ENCODE measurements at places on chromosomes 12 and 14.

DNA sequence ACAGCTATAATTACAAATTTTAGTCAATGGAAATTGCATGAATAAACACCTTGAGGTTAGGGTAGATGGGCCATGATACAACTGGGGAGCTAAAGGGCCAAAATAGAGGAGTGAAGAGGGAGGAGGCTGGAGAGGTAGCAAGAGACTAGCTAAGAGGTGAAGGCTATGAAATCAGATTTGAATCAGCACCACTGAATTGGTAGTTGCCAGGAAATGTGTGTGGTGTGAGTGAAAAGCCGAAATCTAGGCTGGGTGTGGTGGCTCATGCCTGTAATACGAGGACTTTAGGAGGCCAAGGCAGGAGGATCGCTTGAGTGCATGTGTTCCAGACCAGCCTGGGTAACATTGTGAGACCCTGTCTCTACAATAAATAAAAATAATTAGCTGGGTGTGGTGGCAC lies 22.7 kb downstream of the YY1 start:
- DNase-seq = no peak

DNA sequence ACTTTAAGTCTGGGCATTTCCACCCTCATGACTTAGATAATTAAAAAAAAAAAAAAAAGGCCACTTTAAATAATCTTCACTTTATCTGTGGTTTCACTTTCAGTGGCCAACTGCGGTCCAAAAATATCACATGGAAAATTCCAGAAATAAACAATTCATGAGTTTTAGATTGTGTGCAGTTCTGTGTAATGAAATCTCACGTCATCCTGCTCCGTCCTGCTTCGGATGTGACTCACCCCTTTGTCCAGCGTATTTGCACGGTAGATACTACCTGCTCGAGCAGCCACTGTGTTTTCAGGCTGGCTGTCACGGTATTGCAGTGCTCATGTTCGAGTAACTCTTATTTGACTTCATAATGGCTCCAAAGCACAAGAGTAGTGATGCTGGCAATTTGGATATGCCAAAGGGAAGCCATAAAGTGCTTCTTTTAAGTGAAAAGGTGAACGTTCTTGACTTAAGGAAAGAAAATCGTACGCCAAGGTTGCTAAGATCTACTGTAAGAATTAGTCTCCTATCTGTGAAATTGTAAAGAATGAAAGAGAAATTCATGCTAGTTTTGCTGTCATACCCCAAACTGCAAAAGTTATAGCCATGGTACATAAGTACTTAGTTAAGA lies 2.4 kb downstream of the E2F7 start:
- no peak for DNase-seq

DNA sequence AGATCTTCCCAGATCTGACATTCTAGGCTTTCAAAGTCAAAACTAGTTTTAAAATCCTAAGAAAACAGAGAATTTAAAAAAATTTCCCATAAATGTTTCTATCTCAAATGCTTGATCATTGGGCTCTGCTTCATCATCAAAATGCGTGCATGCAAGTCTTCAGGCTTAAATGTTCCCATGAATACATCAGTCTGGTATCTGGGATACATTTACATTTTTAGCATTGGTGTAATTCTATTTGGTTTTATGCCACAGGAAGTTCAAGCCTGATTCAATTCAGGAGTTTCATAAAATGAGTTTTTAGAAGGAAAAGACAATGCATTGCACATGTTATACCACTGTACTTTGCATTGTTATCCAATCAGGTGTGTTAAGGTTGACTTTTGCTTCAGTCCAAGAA lies 336.4 kb downstream of the PCNX1 start:
- DNase-seq = no peak

DNA sequence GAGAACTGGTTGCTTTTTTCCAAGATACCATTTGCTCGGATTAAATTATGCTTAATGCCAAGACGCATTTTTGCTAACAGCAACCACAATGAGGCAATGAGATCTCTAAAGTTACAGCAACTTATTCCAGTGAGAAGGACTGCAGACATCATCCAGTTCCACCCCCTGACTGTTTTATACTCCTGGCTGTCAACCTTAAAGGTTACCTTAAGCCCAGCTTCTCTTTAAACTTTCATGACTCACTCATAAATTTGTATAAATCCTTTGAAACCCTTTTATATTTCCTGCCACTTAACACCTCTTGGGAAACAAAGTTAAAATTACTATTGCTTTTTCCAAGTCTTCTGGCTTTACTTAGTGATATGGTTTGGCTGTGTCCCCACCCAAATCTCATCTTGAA lies 80.2 kb downstream of the TMTC1 start:
- no peak for DNase-seq

DNA sequence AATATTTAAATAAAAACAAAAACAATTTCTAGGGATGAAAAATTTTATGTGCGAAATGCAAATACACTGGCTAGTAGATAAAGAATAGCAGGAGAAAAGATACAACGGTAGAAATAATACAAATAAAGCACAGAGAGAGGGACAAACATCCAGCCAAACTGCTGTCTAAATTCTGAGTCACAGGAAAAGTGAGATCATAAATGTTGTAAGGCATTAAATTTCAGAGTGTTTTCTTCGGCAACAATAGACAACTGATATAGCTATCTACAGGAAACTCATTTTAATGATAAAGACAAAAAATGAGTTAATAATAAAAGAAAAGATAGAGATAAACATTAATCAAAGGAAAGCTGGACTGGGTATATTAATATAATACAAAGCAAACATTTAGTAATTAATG lies 122.2 kb downstream of the NTS start:
- no peak for DNase-seq

- no peak for DNase-seq
Observed at GRCh38 chr14:32941668-32942065, 3.0 kb downstream of the NPAS3 start.

DNA sequence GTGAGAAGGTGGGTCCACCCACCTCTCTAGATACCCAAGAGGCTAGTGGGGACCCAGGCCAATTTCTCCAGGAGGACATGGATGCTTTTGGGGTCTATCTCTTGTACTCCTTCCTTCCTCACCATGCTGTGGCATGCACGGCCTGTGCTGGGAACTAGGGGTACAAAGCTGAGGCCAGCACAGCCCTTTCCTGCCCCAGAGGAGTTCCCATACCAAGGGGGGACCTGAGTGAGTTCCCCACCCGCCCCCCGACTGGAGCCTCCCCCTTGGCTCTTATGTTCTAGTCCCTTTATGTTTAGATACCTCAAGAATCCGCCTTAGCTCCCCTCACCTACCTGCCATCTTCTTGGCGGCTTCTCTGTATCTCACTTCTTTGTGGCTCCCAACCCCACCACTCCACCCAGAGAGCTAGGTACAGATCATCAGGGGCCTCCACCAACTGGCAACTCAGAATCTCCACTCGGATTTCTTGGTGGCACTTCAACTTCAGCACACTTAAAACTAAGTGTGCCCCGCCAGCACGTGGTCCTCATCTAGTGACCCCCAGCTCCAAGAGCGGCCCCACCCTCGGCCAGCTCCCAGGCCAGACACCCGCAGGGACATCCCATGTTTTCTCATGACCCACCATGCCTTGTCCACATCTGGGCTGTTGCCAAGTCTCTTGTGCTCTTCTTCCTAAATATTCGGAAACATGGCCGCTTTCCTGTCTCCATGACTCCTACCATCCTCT lies 115.2 kb upstream of the RTL1 start:
- DNase-seq = no peak

DNA sequence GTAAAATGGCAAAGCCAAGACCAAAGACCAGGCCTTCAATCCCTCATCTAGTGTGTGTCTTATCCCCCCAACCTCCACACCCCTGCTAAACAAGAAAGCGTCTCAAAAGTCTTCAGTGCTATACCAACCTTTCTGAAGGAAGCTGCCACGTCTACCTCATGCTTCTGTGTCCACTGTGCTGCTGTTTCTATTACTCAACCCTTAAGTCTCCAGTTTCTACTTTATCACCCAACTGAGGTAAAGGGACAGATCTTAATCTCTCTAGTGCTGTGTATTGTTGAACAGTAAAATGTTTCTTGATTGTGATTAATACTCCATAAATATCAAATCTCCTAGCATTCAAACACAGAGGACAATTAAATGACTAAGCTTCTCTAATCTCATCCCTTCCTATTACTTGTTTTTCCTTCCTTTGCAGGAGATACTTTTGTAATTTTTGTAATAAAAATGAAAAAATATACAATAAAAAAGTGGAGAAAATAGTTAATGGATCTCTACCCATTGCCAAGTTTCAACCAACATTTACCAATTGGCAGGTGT lies 23.3 kb downstream of the BTBD7 start:
- DNase-seq = no peak

DNA sequence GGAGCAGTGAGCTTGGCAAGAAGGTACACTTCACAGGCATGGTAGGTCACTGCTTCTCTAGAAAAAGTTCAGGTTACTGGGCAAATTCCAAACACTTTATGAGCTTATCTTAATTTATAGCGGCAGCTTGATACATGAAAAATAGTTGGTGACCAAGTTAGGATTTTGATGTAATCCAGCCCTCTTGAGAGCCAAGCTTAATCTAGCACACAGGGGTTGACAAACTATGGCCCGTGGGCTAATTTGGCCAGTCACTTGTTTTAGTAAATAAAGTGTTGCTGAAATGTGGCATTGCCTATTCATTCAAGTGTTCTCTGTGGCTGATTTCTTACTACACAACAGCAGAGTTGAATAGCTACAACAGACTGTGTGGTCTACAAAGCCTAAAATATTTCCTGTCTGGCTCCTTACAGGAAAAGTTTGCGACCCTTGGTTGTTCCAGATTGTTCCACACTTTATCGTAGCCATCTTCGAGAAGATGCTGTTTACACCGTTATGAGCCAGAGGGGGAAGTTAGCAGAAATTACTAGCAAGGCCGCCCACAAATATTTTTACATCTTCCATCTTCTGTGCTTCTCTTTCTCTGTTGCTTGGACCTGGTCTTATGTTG lies 120.9 kb downstream of the DAAM1 start:
- DNase-seq = no peak

GRCh38 chr12:98727196-98727595 lies 82.1 kb downstream of the APAF1 start:
- no peak for DNase-seq

DNA sequence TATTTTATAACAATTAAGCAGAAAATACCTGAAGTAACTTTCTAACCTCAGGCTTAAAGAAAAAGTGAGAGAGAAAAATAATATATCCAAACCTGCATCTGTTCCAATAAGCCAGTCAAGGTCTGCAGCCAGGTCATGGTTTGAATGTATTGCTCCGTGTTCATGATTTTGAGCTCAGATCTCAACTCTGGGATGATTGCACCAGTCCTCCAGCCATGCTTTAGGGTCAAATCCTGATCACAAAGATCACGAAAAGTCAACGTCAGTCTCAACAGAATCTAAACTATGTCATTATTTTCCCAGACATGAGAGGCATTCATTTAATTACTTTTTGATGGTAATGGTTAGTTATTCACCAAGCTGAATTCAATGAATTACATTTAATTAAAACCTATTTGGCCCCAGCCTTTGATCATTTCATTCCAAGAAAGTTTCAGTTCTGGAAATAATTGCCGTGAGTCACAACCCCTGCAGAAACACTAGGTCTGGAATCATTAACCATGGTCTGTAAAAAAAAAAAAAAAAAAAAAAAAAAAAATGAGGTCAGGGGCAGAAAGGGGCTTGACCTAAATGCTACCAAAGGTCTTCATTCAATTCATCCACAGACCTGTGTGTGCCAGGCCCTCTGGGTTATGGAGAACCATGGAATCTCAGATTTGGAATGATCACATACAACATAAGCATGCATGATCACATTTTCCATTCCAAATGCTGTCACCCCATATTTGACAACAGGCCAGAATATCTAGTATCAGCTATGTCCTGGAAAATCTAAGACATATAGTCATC lies 55.6 kb downstream of the NT5DC3 start:
- no peak for DNase-seq

DNA sequence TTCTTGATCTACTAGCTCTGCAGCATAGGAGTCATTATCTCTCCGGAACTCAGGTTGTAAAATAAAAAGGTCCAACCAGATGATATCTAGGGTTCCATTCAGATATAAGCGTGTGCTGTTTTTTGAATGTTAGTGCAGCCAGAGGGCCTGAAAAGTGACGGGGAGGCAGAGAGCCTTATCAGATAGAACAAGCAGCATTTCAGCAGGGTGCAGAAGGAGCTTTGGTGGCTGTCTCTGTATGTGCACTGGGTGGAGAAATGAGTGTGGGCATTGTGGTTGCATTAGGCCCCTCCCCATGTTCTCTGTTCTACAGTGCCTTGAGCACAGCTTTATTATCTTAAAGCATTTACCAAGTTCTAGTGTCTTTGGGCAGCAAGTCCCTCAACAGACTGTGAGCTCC lies 275.1 kb downstream of the NRXN3 start:
- no peak for DNase-seq

GRCh38 chr12:16618256-16618655 lies 12.3 kb upstream of the LMO3 start:
- no peak for DNase-seq

DNA sequence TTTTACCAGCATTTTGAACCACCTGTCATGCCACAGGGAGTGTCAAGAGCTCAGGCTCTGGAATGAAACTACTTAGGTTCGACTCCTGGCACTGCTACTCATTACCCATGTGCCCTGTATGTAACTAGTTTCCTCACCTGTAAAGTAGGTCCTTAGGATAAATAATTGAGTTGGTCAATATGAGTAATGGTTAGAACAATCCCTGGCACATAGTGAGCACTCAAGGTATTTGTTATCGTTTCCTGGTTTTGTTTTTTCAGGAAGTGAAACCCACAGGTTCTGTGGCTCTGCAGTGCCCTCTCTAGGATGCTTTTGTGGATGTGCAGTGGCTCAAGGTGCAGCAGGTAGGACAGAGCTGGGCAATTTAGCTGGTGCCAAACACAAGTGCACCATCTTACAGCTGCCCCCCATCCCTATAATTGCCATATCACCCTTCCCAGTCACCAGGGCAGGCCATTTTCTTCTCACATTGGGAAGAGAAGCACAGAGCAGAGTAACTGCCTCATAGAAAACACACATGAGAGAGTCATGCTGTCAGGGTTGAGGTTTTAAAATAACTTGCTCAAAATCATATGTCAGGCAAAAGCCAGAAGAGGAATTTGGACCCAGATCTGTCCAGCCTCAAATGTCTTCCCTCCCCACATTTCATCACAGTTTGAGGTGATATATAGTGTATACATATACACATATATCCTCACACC lies 297.5 kb downstream of the RPAP3 start:
- no peak for DNase-seq

DNA sequence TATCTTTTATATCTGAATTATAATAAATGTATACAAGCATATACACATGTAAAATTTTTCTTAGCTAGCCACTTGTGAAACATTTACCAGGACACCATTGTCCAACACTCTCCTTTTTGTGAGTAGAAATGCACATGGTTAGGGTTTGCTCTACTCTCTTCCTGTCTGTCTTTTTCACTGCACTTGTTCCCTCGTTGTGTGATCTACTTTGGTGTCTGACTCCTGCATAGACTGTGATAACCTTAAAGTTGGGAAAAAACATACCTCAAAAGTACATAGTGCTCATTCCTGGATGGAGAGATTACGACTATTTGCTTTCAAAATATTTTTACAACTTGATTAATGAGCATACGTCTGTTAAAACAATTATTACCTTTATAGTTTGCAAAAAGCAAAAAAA lies 294.1 kb upstream of the FLRT2 start:
- DNase-seq = no peak

- DNase-seq = no peak
Observed at GRCh38 chr12:112881602-112882001, 25.2 kb upstream of the OAS1 start.
